Thoracic aorta (tissue), 2 donors: ENCODE measurements at places on chromosomes 1 and 21.

DNA sequence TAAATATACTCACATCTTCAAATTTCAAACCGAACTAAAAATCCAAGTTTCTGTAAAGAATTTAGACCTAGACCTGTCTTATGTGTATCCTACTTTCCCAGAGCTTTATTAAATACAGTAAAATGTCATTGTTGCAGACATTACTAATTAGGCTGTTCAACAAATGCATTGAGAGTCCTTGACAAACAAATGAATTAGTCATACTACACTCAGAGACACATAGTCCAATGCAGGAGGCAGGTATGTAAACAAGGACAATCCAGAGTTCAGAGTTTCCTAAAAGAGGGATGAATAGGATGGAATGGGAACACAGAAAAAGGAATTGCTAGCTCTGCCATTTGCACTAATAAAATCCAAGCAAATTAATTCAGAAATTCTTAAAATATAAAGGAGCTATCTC lies 1.6 kb upstream of the EGLN1 start:
- DNase-seq = no peak

- no peak for DNase-seq
These were observed 25.8 kb downstream of the FAM151A start for GRCh38 chr1:54597455-54598030.

DNA sequence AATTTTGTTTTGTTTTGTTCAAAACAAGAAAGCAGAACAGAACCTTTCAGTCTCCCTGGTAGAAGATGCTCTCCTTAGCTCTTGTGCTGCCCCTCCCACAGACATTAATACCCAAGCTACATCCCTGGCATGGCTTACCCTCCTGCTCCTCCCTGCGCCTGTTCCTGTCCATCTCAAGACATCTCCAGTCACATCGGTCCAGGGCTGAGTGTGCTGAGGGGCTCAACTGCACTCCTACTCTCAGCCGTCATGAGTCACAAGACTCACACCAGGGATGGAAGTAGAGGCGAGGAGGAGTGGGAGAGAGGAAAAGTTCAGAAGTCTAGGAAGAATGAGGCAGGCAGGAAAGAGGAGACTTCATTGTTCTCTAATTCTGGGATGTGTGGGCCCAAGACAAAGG lies 9.2 kb upstream of the TACSTD2 start:
- DNase-seq = no peak

DNA sequence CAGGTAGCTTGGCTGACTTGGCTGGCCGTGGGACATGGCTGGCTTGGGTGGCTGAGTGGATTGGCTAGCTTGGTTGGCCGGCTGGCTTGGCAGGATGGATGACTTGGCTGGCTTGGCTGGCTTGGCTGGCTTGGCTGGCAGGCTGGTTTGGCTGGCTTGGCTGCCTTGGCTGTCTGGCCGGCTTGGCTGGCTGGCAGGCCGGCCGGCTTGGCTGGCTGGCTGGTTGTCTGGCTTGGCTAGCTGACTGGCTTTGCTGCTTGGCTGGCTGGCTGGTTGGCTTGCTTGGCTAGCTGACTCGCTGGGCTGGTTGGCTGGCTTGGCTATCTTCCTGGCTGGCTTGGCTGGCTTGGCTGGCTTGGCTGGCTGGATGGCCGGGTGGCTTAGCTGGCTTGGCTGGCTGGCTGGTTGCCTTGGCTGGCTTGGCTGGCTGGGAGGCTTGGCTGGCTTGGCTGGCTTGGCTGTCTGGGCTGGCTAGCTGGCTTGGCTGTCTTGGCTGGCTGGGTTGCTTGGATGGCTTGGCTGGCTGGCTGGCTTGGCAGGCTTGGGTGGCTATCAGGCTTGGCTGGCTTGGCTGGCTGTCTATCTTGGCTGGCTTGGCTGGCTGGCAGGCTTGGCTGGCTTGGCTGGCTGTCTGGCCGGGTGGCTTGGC lies 129.7 kb upstream of the FAM72C start:
- DNase-seq = peak; percentile 7
